ENCODE measurements at places on chromosomes 6 and 20. TPM values are rescaled to one million over a fixed set of nuclear protein-coding genes. Genes with fewer than 3 reads are reported as not detected.

Gene HACE1
- total RNA-seq, result 16.3 TPM

Gene LY6G6D
- total RNA-seq, result not detected

Gene TRMT6
- total RNA-seq, result 13.5 TPM

Gene E2F3
- total RNA-seq, result 24.6 TPM

Gene SLC13A3
- total RNA-seq, result not detected

Gene GLO1
- 59.5 TPM for total RNA-seq

Gene TBXT
- not detected for total RNA-seq

Gene PXDC1
- not detected for total RNA-seq

Gene BPIFA1
- total RNA-seq, result not detected

Gene MRAP2
- not detected for total RNA-seq

Gene ASCC3
- total RNA-seq, result 50.3 TPM

Gene ELOVL2
- not detected for total RNA-seq

Gene SMPDL3A
- total RNA-seq, result not detected

Gene TCP11
- total RNA-seq, result not detected

Gene TPD52L1
- total RNA-seq, result not detected

Gene SLC17A3
- not detected for total RNA-seq

Gene CST2
- not detected for total RNA-seq

Gene LZTS3
- 1.6 TPM for total RNA-seq

Gene CAGE1
- not detected for total RNA-seq

Gene OSTM1
- total RNA-seq, result 36.5 TPM

Gene RBM24
- not detected for total RNA-seq

Measured in activated naive CD4-positive, alpha-beta T cell treated with anti-CD3 and anti-CD28 coated beads, Interleukin-2, amount 10 ng/mL, durations not matched to agents 5 hours and 36 hours (primary cell).